IPS-NIHi11 (cell line): ENCODE measurements at places on chromosomes 3 and 15.

DNA sequence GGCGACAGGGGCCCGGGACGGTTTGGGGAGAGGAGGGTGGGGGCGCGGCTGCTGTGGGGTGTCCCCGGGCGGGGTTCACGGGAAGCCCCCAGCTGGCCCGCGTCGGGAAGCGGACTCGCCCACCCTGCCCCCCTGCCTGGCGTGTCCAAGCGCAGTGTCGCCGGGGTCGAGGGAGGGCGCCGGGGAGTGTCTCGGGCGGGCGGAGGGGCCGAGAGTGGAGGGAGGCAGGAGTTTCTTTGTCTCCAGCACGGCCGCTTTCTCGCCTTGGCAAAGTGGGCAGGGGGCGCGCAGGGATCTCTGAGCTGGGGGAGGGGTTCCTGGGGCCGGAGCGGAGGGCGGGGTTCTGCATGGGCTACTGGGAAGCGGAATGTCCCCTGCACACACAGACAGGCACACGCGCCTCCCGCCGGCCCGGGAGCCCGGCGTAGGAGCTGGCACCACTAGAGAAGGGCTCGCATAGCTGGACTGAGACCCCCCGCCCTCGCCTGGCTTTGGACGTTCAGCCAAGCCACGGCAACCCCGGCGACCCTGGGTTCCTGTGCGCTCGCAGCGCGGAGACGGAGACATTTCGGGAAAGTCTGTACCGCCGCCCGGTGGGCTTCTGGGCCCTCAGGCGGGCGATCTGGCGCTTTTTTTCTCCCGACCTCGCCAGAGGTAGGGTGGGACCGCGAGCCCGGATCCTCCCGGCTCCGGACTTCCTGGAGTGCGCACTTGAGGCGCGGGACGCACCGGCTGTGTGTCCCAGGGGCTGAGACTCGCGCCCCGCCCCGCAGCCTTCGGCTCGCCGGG lies 822 bp downstream of the ST8SIA2 start:
- DNase-seq = peak; percentile 44

DNA sequence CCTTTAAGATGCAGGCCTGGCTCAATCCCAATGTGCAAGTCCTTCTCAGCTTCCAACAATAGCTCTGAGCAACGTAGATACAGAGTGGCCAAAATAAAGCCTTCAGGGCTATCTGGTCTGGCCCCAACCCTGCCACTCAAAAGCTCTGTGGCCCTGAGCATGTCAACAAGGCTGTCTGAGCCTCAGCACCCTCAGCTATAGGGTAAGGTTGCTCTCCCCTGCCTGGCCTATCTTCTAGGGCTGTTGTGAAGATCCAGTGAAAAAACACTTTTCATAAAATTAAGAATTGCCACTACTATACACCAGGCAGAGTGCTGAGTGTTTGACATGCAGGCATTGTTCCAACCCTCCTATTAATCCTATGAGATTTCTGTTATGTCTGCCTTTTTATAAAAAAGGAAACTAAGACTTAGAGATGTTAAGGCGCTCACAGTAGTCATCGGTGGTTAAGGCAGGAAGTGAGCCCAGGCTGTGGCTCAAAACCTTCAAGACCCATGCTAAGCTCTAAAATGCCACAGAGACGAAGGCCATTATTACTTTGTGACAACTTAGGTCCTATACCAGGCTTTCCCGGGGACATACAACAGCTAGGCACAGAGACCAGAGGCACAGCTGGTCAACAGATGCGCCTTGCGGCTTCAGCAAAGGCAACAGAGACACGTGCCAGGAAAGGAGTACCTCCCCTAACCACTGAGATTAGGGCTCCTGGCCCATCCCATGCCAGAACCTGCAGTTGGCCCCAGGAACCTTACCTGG lies 5.1 kb downstream of the POLG start:
- no peak for DNase-seq

DNA sequence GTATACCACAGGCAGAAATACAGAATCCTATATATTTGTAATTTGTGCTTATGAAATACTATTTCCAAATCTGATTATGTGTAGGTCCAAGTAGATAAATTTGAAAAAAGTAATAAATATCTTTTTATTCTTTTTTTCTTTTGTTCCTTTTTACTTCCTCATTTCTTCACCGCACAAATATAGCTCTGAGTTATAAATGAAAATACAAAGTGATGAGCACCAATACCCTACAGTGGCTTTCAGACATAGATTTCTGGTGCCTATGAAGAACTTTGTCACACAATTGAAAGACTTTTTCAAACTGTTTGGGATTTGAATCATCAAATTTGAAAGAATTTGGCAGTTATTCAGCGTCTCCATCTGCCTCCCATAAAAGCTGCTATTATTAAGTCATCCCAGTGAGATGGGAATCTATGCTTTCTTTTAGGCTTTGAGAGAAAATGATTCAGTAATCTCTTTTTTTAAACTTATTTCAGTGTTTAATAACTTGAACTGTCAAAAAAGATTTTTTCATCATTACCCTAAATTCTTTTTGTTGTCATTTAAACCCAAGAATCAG lies 363.6 kb upstream of the GOLIM4 start:
- no peak for DNase-seq

DNA sequence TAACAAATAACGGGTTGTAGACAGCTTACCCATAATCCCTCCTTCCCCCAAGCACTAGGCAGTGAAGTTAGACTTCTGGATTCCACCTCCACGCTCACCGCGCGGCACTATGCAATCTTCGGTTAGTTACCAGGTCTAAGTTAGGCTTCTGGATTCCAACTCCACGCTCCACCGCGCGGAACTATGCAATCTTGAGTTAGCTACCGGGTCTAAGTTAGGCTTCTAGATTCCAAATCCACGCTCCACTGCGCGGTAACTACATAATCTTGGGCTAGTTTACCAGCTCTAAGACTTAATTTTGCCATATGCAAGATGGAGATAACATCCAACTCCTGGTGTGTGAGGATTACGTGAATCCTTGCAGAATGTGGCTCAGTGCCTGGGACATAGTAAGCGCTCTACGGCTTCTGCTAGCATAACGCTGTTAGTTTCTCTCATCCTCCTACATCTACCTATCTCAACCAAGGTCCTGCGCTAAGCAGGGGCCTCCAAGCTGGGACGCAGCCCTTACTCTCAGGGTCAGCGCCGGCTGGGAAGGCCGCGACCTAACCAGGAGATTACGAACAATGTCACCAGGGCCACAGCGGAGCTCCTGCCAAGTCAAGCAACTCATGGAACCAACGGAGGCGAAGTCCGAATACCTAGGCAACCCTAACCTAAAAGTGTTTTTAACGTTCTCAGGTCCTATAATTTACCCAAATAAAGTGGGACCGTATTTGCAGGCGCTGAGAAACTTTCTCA lies 497 bp upstream of the RPLP1 start:
- no peak for DNase-seq

- no peak for DNase-seq
Measured at GRCh38 chr15:72375501-72375845, 341 bp downstream of the HEXA start.

DNA sequence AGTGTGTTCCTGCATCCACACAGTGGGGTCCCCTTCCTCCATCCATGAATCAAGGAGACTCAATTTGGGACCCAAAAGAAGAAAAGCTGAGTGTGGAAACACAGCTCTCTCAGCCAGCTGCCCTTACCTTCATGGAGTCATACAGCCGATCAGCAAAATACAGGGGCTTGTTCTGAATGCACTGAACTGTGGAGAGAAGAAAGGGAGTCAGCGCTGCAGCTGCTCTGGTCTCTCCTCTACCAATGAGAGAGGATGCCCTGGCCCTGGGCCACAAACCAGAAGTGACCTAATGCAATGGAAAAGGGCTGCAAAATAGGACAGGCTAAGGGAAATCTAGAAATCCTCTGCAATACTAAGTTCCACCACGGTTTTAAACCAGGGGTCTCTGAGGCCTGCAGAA lies 46.7 kb downstream of the ANXA2 start:
- no peak for DNase-seq

- no peak for DNase-seq
Measured at GRCh38 chr3:197135212-197135611, 105.6 kb upstream of the MELTF start.

GRCh38 chr3:9897408-9898372 lies 5.0 kb upstream of the IL17RE start:
- DNase-seq = peak; percentile 33

GRCh38 chr3:193991666-193992424 lies 144.1 kb upstream of the HES1 start:
- no peak for DNase-seq

DNA sequence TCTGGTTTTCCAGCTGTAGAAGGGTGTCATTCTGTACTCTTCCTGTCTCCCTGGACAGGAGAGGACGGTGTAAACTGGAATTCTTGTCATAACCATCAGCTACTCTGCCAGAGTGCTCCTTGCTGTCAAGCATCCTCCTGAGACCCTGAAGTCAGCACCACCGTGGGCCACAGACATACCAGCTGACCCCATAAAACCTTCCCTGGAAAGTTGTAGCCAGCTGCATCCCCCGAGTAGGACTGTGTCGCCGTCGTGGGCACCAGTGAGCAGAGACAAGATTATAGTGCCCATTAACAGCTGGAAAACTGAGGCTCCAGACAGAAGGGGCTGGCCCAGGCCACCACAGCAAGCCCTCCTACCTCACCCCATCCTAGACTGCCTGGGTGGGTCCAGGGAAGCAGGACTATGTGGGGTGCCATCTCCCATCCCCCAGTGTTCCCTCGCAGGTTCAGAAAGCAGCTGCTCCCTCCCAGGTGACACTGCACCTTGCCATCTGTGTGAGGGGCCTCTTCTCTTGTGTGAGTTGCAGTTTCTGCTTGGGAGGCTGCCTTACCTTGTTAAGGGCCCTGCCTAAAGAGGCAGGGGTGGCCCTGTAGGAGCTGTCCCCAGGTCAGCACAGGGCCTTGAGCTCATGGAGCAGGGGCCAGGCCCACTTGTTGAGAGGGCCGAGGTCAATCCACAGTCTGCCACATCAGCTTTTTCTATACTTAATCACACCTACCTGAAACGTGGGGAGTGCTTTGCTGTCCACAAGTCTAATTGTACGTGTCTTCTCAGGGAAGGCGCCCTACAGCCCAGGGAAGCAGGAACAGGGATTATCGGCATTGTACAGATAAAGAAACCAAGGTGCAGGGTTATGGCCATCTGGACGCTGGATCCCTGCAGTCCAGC lies 191.9 kb upstream of the LINGO1 start:
- no peak for DNase-seq

DNA sequence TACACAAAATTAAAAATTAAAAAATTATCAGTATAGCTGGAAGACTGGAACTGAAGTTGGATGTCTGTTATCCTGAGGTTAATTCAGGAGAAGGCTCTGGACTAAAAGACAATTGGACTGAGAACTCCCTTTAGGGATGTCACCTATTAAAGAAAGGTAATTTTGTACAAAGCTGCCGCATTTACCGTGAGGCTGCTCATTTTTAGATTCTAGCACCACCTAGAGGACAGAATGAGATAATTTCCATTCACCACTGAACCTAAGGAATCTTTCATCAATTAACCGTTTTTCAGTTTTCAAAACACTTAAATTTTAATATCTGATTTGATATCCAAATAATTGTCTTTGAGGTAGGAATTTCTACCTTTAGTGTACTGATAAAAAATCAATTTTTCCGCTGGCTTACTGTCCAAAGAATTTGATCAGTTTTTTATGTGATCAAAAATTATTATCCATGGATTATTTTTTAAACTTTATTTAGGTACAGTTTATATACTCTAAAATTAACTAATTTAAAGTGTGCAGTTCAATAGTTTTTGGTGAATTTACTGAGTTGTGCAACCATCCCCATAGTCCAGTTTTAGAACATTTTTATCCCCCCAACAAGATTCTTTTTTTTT lies 106.7 kb upstream of the TNIK start:
- peak; percentile 61 for DNase-seq
